ENCODE measurements at places on chromosomes 1 and 21.
A peak's percentile ranks its signal among the peaks of the same experiment; 100 is the strongest.

- no peak for DNase-seq
These were observed 1376.2 kb downstream of the NCAM2 start for GRCh38 chr21:22374218-22374969.

DNA sequence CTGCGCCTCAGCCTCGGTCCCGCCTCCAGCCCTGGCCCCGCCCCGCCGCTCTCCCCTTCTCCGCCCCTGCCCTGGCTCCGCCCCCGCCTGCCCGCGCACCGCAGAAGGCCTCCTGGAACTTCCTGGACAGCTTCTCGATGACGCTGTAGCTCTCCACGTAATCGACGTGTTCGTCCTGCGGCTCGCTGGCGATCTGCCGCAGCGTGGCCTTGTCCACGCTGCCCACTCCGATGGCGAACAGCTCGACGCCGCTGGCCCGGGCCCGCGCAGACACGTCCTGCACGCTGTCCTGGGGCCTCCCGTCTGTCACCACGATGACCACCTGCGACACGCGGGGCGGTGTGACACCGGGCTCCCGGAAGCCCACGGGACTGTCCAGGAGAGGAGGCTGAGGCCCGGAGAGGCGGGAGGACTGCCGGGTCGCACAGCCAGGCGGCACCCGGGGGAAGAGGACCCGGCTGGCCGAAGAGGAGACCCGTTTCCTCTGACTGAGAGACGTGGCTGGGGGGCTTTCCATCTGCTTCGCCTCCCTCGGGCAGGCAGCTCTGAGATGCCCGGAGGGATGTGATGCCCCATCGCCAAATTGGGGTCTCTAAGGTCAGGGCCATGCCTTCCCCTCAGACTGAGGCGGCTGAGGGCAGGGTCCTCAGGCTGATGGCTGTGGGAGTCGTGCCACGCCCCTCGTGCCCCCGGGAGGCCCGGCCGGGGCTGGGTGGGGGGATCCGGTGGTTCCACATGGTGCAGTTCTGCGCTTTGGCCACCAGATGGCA lies 4.6 kb downstream of the MATN1 start:
- peak; percentile 93 for DNase-seq

- DNase-seq: no peak
These were observed 393 bp downstream of the ELAPOR1 start for GRCh38 chr1:109114342-109114674.

- no peak for DNase-seq
These were observed 20.9 kb downstream of the USP48 start for GRCh38 chr1:21762022-21762404.

DNA sequence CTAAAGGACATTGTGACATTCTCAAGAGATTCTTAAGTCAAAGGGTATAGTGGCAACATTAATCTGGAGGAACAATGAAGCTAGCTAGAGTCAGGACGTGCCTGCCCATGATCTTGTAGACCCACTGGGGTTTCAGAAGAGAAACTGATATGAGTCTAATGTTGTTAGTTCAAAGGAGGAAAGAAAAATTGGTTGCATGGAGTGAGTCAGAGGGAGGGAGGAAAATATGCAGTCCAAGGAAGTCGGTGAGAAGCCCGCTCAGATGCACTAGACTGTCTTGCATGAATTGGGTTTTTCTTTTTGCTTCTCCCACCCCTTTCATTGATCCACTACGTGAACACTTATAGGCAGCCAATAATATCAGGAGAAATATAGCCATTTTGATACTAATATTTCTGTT lies 53.8 kb upstream of the SYT14 start:
- DNase-seq: no peak

GRCh38 chr21:35990609-35991008 lies 69.7 kb downstream of the SETD4 start:
- no peak for DNase-seq

GRCh38 chr1:218479436-218480115 lies 134.4 kb downstream of the TGFB2 start:
- peak; percentile 60 for DNase-seq

DNA sequence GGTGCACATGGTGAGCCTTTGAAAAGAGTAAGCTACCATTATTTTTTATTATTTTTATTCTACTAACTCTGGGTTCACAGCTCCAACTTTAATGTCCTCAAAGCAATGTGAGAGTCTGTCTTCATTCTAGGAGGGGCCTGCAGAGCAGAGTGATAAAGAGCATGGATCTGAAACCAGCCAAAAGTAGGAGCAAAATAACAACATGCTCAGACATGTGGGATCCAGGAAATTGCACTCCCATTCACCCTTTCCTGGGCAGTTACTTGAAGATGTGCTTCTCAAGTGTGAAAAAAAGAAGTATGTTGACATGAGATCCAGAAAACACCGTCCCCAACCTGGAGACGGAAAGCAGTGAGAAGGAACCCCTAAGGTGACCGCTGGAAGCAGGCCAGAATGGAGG lies 8.7 kb upstream of the LIN28A start:
- no peak for DNase-seq

DNA sequence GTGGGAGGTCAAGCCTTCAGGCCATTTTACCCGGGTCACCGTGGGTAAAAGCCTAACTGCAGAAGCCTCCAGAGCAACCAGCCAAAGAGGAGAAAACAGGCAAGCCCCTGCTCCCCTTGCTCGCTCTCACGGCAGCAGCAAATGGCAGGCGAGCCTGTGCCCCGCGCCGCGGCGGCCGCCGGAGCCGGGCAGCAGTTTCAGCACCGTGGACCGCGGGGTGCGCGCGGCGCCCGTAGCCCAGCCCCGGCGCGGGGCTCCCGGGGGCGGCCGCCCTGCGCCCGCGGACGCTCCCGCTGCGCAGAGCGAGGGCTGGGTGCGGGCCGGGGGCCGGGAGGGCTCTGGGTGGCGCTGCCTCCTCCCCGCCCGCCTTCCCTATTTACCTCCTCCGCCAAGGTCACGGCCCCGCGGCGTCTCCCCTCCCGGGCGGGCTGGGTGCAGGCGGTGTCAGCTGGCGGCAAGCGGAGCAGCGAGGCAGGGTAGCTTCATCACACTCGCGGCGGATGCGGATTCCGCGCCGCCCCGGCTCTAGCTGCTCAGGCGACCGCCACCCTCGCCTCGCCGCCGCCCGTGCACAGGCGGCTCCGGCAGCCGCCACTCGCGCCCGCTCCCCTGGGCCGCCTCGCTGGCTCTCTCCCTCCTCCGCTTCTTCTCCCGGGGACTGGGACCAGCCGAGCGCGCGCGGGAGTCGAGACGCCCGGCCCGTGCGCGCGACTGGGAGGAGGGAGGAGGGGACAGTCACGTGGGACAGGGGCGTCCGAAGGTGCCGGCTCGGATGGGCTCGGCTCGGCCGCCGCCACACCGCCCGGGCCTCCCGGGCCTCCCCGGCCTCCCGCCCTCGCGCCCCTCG lies at the start of gene RGS7:
RGS7 (minus strand) TSS at position 687 of the 847 bp plus-strand sequence.
- DNase-seq: no peak

GRCh38 chr1:153534925-153535241 lies 908 bp downstream of the S100A6 start:
- no peak for DNase-seq

- DNase-seq: peak; percentile 61
These were observed 59.9 kb downstream of the C1orf198 start for GRCh38 chr1:230808281-230808872.

DNA sequence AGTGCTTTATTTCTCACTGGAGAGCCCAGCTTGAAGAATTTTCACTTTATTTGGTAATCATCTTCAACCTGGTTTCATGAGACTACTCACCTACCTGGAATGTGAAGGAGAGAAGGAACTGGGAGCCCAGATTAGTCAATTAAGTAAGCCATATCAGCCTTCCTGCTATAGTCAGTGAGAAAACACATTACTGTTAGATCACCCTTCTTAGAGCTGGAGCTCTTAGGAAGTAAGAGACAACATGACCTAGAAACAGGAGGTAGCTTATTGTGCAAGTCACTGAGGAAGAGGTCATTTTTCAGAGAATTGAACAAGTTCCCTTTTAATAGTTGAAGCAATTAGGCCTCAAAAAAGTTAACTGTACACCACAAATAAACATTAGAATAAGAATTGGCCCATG lies 49.2 kb upstream of the TEKT2 start:
- peak; percentile 11 for DNase-seq

GRCh38 chr1:61436016-61436415 lies 288.9 kb downstream of the TM2D1 start:
- DNase-seq: no peak

- no peak for DNase-seq
These were observed 68.9 kb downstream of the TENT5C start for GRCh38 chr1:117674521-117675400.

GRCh38 chr1:173733912-173734311 lies 19.1 kb downstream of the KLHL20 start:
- no peak for DNase-seq

DNA sequence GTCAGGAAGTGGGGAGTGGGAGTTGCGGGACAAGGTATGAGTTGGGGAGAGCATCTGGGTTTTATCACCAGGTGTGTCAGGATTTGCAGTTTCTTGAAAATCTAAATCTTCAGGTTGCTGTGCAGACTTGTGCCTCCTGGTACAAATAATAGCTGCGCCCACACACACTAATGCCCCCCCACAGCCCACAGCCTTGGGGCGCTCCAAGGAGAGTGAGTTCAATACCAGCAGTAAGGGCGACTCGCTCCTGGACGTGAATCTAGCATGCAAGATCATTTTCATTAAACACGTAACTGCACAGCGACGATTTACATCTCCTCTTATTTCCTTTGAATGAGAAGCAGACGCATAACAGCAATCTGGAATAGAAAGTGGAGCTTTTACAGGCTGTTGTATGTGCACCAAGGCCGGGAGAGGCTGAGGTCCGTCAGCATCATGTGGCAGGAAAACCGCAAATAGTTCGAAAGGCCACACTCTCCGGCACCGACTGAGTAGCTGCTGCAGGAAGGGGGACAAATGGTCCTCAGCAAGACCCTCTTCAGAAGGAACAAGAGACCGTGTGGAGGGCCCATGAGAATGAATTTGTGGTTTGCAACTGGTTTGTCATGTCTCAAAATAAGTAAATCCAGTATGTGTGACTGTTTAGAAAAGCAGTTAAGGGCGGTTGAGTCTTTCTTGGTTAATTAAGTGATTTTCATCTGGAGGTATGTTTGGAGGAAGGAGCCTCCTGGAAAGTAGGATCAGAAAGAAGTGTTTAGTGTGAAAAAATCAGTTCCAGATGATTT lies 439.5 kb downstream of the SMYD3 start:
- DNase-seq: peak; percentile 17

- DNase-seq: no peak
These were observed 77.7 kb upstream of the PLPPR5 start for GRCh38 chr1:99082366-99082765.

DNA sequence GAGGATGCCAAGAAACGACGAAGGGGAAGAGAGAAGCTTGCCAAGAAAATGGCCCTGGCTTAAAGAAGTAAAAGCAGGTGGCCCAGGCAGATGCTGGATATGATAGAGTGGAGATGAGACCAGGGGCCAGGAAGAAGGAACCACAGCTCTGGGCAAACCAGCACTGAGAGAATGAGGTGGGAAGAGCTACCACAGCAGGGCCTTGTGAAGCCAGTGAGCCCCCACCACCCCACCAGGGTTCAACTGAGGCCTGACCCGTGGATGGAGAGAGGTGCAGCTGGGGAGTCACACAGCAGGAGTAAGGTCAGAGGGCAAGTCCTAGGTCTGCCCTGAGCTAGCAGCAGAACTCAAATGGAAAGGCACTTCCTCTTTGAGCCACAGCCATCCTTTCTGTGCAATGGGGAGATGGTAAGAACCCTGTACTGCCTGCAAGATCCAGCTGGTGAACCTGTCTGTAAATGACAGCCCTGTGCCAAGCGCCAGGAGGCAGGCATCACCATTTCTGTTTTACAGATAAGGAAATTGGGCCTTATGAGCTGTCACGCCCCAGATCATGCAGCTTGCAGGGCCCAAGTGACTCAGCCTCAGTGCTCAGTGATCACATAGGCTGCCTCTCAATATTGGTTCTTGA lies 8.5 kb downstream of the SH3BGRL3 start:
- no peak for DNase-seq

- DNase-seq: no peak
These were observed 79.2 kb upstream of the WDR26 start for GRCh38 chr1:224513787-224514209.

DNA sequence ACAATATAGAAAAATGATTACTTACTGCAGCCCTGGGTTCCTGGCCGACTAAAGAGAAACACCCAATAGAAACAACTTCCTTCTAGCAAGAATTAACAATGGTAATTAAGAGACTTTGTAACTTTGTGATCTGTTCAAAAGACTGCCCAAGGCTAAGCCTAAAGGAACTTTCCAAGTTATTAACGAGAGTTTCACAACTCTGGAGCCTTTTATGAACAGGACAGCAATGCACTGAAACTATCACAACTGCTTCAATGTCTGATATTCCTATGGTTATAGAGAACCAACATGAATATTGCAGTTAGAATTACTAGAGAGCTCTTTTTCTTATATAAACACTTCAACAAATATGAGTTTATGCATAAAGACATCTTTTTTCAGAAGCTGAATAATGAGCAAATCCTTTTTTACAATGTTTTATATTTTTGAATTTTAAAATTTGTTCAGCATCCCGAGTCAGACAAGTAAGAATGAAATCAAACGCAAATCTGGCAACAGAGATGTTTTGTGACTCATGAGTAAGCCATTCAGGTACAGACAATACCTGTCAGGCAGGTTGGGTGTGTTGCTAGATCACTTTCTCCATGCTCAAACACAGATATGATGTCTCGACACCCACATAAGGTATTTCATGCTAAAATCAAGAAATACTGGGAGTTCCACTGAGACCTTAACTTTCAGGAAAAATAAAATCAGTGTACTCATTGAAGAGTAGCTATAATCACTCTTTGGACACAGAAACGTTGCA lies 22.2 kb upstream of the KCNJ15 start:
- DNase-seq: no peak

GRCh38 chr21:37896788-37897187 lies 19.5 kb downstream of the KCNJ6 start:
- DNase-seq: no peak

DNA sequence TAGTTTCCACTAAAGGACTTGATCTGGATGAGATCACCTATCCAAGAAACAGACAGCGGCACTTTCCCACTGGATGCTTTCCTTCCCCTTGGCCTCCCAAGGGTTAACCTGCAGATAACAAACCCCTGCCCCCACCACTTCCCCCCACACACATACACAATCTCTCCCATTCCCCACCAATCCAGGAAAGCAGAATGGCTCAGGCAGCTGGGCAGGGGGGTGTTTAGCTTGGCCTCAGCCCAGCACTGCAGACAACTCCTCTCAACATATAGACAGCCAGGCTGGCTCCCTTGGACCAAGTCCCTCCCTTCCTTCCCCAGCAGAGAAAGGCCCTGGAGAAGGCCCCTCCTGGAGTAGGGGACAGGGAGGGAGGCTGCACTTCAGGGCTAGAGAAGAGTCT lies 24.6 kb downstream of the PLEKHA6 start:
- DNase-seq: no peak

All from AG09309 (cell line).